ENCODE measurements at places on chromosomes 1 and 21.

DNA sequence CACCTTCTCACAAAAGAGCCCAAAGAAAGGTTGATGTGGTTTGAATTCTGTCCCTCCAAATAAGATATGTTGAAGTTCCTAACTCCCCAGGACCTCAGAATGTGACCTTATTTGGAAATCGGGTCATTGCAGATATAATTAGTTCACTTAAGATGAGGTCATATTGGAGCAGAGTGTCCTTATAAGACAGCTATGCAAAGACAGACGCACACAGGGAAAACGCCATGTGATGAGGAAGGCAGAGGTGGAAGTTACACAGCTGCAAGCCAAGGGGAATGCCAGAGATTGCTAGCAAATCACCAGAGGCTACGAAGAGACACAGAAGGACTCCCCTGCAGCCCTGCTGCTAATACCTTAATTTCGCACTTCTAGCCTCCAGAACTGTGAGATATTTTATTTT is 5.2 kb upstream of the ABCB10 start:
- no peak for DNase-seq

- DNase-seq, result no peak
Observed at GRCh38 chr1:219463636-219464035, 149.3 kb downstream of the ZC3H11B start.

DNA sequence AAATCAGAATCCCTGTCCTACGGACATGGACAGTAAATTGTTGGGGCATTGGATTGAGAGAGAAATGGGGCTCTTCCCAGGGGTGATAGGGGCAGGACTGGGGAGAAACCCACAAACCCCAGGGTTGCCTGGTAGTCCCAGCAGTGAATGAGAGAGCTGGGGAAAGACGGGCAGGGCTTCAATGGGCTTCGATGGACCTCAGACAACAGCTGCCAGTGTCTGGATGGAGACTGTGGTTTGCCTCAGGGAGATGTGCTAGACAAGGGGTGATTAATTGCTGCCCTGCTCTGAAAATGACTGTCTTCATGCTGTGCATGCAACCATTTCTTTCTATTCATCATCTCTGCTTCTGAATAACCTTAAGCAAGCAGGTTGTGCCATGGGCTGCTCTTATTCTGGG is 7.4 kb downstream of the GPR25 start:
- no peak for DNase-seq

DNA sequence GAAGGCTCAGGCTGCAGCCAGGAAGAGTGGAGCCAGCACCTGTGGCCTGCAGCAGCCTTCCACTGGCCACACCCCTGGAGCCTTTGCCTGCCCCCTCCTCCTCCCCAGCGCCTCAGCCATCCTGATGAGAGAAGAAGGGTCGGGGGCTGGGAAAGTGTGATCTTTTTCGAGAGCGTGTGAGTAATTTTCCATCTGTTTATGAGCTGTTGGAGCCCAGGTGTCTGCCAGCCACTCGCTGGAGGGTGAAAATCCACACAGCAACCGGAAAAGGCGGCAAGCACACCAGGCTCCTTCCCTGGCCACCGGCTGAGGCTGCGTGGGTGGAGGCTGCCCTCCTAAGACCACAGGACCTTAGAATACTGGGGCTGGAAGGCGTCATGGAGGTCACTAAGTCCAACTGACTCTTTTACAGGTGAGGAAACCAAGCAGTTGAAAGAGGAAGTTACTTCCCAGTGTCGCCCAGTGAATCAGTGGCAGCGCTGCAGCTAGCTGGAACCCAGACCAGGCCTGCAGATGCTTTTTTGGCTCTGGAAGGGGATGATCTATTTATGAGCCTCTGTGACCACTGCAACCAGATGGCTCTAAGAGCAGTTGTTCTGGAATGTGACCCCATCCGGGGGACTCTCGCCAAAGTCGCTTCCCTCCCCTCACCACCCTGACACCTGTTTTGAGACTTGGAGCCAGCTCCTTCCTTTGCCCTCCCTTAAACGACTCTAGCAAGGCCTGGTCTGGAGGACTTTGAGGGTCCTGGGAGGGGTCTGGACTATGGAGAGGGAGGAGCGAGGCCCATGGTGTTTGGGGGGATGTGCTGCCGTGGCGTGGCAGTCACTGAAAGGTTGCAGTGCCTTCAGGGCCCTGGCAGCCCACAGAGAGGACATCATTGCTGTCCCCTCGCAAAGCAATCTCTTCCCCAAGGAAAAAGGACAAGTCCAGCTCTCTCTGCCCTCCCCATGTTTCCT is 54.5 kb downstream of the LGR6 start:
- no peak for DNase-seq

- DNase-seq, result no peak
Observed at GRCh38 chr1:178595491-178595890, 82.6 kb downstream of the TEX35 start.

- no peak for DNase-seq
Observed at GRCh38 chr1:83996191-83996590, 2.7 kb downstream of the TTLL7 start.

GRCh38 chr1:215539803-215540570 is 27.1 kb upstream of the KCTD3 start:
- no peak for DNase-seq

DNA sequence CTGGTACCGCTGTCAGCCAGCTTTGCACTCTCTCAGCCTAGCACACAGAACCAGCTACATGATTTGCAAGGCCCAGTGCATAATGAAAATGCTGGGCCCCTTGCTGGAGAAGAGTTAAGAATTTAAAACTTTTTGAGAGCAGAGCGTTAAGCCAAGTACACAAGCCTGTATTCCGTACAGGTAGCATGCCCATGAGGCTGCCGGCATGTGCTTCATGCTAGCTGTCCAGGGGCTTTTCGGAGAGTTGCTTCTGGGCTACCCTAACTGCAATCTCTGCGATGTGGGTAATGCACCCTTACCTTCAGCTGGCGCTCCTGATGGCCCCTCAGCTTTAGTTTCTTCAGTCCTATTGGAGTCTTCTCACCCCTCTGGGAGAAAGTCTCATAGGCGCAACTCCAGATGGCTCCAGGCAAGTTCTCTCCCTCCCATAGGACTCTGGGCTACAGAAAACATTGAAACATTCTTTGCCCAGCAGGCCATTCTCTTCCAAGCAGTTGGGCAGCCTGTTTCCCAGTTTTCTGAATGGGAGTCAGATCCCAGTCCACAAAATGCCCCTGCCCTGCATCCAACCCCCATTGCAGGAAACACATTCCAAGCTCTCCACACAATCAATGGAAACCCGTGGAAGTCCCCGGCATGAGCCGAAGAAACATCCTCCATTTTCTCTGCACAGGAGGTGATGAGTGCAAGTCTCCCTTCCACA is 5.7 kb upstream of the AKT3 start:
- DNase-seq, result no peak

DNA sequence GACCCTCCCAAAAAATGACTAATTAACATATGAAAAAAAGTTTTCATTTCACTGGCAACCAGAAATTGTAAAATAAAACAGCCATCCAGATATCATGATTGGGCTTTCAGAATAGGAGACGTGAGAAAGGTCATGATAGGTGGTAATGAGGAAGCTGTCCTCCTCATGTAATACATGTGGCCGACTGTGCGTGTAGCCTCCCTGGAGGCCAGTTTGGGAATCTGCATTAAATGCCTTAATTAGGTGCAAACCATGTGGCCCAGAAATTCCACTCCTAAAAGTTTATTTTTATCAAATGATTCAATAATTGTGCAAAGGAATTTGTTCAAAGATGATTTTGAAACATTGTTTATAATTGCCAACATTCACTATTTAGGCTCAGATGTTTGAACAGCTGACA is 127.6 kb upstream of the C1orf105 start:
- no peak for DNase-seq

GRCh38 chr1:97505816-97506215 is 415.0 kb downstream of the DPYD start:
- DNase-seq, result no peak

GRCh38 chr1:64097859-64098258 is 105.6 kb upstream of the UBE2U start:
- no peak for DNase-seq

DNA sequence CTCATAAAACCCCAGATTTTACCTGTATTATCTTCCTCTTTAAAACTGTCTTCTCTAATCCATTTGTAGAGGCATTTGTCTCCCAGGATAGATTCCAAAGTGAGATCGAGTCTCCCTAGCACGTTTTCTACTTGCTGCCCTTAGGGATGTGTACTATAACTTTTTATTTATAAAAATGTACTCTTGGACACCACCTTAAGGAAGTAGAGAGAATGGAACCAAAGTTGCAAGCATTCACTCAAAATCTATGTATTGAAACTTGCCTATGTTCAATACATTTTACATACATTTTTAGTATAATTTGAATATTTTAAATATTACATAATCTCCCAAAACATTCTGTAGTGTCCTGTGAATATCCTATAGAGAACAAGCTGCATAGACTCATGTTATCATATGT is 842 bp upstream of the SPRR2A start:
- DNase-seq, result no peak

- no peak for DNase-seq
Observed at GRCh38 chr1:175208773-175209492, 16.4 kb upstream of the KIAA0040 start.

DNA sequence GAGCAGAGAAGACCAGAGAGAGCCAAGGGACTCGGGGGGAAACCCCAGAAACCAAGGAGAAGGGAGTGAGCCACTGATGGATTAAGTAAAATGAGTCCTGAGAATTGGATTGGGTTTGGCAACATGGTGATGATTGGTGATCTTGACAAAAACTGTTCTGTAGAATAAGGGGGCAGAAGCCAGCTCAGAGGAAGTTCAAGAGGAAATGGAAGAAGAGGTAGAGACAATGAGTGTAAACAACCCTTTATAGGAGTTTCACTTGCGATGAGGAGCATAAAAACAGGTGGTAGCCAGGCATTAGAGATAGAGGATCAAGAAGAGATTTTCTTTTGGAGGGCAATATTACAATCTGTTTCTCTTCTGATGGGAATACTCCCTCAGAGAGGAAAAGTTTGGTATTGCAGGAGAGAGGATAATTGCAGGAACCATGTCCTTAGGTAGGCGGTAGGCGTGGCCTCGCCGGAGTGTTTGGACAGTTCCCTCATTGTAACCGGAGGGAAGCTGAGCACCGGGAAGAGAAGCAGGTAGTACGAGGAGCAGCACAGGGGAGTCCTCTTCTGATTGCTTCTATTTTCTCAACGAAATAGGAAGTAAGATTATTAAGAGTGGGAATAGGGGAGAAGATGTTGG is 68.4 kb upstream of the TENT5C start:
- peak; percentile 41 for DNase-seq

DNA sequence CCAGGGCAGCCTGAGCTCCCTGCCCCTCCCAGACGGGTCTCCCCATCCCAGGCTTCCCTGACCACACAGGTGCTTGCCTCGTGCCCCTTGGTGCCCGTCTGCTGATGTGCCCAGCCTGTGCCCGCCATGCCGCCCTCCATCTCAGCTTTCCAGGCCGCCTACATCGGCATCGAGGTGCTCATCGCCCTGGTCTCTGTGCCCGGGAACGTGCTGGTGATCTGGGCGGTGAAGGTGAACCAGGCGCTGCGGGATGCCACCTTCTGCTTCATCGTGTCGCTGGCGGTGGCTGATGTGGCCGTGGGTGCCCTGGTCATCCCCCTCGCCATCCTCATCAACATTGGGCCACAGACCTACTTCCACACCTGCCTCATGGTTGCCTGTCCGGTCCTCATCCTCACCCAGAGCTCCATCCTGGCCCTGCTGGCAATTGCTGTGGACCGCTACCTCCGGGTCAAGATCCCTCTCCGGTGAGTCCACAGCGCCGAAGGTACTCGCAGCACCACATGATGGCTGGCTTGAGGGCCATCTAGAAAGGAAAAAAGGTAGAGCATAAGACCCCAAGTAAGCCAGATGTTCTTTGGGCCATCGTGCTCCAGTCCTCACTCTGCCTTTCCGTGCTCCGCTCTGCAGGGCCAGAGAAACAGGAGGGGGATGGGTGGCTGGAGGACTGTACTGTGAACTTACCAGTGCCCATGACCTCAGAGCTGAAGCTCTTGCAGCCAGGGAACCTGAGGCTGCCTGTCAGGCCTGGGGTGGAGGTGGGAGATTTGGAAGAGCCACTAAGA is 1.4 kb downstream of the ADORA1 start:
- DNase-seq, result no peak

DNA sequence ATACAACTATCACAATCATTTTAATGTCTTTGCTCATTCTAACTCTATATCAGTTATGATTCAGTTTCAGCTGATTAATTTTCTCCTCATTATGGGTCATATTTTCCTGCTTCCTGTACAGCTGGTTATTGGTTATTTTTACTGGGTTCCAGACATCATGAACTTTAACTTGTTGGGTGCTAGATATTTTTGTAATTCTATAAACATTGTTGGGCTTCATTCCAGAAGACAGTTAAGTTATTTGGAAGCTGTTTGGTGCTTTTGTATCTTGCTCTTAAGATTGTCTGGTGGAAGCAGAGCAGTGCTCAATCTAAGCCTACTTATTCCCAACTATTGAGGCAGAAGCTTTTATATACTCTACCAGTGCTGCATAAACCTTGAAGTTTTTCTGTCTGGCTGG is 34.4 kb upstream of the HFM1 start:
- DNase-seq, result no peak

- no peak for DNase-seq
Observed at GRCh38 chr21:44598061-44598460, 2.3 kb upstream of the KRTAP10-7 start.

DNA sequence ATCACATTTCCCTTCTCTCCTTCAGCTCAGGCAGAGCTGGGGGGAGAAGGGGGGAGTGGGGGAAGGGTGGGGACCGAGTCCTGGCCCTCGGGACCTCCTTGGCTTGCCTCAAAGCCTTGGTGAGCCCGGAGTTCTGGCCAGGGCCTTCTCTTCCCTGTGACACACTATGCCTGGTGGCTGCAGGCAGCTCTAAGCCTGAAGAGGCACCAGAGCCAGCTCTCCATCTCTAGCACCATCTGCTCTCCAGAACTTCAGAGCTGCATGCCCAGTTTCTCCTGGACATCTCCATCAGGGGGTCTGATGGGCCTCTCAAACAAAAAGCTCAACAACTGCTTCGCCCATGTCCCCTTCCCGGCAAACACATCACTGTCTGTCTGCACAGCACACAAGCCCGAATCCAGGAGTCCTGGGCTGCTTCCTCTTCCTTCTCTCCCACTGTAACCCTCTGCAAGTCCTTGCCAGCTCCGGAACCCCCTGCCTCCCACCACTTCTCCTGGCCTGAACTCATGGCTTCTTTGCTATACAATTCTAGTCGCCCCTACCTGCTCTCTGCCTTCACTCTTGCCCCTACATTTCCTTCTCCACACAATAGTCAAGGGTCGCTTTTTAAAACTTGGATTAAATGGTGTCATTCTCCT is 26.5 kb downstream of the KIAA1614 start:
- DNase-seq, result no peak

GRCh38 chr21:39938086-39938625 is 70.9 kb downstream of the PCP4 start:
- DNase-seq, result peak; percentile 57

- DNase-seq, result no peak
Observed at GRCh38 chr1:149877211-149877946, 22.0 kb upstream of the BOLA1 start.

GRCh38 chr1:28560886-28561285 is 8.0 kb downstream of the TRNAU1AP start:
- no peak for DNase-seq

GRCh38 chr1:224435999-224436398 is 1.4 kb upstream of the WDR26 start:
- DNase-seq, result no peak

- DNase-seq, result no peak
Observed at GRCh38 chr1:204213668-204214662, at the start of gene GOLT1A. Gene GOLT1A, minus strand, starts transcription at chr1:204213988. Its CDS starts 82 bp downstream, at chr1:204213906.

Data from NCI-H774 (cell line).